Fibroblast of the conjunctiva (primary cell): ENCODE measurements at places on chromosomes 7 and 10.

GRCh38 chr10:78336402-78336791, 302.7 kb downstream of the RPS24 start:
- no peak for DNase-seq

- no peak for DNase-seq
These were observed 190.4 kb downstream of the CTTNBP2 start for GRCh38 chr7:117682681-117683385.

- DNase-seq = no peak
These were observed 652 bp downstream of the PCGF5 start for GRCh38 chr10:91220954-91221675.

GRCh38 chr7:139829775-139830117, 682 bp downstream of the TBXAS1 start:
- no peak for DNase-seq

DNA sequence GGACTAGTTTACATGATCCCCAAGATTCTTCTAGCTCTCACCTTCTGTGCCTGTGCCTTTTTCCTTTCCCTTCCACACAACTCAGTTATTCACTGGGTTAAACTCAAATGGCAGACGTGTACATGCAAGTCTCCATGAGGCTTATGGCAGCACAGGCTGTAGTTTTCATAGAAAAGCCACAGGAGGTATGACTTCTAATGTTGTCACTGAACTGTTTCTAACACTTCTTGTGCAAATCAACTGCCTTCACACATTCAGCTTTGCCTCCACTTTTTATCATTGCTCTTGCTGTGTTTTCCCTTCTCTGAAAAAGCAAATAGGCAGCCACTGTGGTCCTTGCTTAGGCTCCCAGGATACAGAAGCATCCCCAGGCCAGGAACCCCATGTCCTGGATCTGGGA, 5.3 kb upstream of the GIMAP5 start:
- DNase-seq = no peak

DNA sequence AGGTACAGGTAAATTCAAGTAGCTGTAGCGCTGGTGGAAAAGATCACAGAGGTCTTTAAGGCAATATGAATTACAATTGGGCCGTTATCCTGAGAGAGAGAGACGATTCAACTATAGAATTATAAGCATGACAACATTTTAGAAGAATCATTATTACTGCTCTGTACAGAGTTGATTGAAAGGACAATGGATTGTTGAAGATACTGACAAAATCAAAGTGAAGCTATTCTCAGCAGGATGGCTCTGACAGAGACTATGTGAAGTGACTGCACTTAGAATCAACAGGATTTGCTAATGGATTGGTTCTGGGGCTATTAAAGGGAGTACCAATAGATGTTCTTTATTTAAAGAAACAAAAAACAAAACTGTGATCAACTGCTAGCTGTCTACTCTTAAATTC, 634.8 kb upstream of the GRM3 start:
- DNase-seq = no peak
